ENCODE measurements at places on chromosomes 2 and 18.

DNA sequence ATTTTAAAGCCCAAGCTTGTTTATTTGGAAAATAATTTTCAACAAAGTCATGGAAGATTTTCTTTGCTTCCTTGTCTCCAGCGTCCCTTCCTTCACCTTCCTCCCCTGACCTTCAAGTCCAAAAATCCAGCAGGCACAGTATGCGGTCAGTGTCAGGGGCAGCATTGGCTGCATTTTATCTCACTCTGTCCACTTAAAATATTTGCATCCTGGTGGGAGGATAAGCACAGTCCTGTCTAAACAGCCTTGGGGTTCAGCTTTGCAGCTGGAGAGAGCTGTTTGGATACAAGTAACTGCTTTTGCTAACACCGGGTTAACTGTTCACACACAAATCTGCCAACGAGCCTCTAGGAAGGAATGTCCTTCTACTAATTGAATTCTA lies 318.1 kb downstream of the PDE11A start:
- no peak for DNase-seq

DNA sequence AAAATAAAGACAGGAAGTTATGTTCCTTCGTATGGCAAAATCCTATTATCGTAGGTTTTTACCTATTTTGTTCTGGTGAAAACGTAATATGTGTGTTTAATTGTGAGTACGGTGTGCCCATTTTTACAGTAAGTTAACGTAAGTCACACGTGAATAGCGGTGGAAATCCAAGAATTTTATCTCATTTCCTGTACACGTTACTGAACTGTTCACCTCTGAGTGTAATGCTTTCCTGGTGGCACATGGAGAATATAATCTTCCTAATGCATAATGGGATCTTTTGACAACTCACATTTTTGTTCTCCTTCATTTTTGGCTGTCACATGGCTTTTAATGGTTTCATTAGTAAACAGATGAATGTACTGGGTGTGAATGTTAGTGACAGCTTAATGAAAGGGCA lies 28.2 kb downstream of the BCL2L11 start:
- DNase-seq = no peak

GRCh38 chr18:42182728-42183700 lies 228.0 kb downstream of the PIK3C3 start:
- no peak for DNase-seq

DNA sequence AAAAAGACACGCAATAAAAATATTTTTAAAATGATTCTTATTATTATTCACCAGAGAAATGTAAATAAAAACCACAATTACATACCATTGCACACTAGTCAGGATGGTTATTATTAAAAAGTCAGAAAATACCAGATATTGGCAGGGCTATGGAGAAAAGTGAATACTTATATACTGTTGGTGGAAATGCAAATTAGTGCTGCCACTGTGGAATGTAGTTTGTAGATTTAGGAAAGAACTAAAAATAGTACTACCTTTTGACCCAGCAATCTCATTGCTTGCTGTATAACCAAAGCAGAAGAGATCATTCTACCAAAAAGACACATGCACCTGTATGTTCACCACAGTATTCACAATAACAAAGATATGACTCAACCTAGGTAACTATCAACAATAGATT lies 1237.3 kb upstream of the FAM98A start:
- DNase-seq = no peak

GRCh38 chr2:134593519-134593918 lies 125.3 kb downstream of the TMEM163 start:
- no peak for DNase-seq

DNA sequence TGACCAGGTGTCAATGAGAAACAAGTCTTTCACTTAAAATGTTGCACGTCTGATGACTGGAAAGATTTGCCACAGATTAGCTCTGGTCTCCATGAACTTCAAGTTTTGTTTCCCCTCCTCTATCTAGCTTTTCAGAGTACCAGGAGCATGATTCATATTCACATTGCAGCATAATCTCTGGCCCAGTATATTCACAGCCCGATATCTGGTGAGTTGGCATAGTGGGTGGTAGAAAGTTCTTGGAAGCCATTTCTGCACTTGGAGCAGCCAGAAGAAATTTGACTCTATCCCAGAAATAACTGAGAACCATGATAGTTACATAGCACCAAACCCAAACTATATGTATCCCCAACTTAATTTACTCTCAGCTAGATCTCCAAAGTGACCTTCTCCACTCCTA lies 503.9 kb downstream of the PID1 start:
- no peak for DNase-seq

- DNase-seq = no peak
Measured at GRCh38 chr2:102950371-102950946, 188.6 kb downstream of the TMEM182 start.

DNA sequence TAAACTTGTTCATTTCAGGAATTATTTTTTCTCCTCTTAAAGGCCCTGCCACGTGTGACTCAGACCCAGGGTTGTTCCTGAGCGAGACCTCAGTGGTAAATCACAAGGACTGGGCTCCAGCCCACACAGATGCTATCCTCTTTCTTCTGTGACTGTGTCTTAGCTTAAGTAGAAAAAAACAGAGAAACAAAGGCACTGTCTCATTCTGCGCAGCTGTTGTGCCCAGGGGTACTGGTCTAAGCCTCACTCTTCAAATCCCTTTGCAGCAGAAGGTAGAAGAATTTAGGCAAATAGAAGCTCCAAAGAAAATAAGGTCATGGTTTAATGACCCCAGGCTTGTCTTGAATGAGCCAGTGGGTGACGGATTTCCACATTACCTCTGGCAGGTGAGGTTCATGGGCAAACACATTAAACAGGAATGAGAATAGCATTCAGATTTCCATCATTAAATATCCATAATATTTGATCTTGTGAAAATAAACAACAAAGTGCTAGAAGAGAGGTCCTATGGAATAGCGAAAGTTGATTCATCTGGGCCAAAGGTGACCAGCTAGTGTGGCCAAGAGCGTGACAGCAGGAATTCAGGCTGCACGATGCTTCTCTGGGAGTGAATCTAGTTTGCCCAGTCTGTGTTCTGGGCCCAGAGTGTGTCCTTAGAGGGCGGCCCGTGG lies 63.3 kb downstream of the LIPG start:
- no peak for DNase-seq

DNA sequence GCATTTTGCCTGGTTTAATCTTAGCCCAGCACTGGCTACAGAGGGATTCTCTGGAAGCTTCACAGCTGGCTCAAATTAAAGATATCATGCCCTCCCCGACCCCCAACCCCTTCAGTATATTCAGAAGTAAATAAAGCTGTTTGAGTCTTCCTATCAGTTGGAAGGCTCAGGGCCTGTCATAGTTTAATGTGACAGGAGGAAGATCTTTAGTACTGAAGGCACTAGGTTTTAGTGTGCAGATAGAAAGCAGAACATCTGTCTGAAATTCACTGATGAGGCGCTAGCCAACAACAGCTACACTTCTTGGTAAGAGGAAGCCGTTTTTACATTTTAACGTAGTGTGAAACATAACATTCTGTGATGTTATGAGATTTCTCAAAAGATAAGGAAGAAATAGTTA lies 969.1 kb upstream of the CDH2 start:
- DNase-seq = no peak

- DNase-seq = peak; percentile 60
Measured at GRCh38 chr18:22503803-22504202, 86.1 kb upstream of the CTAGE1 start.

- DNase-seq = no peak
Measured at GRCh38 chr18:51107598-51108305, 77.7 kb downstream of the SMAD4 start.

GRCh38 chr2:64228126-64228678 lies 84.0 kb upstream of the PELI1 start:
- DNase-seq = peak; percentile 86

GRCh38 chr18:22606563-22607283 lies 189.0 kb upstream of the CTAGE1 start:
- peak; percentile 74 for DNase-seq

GRCh38 chr18:45871431-45872084 lies 46.1 kb downstream of the SIGLEC15 start:
- no peak for DNase-seq

- no peak for DNase-seq
Measured at GRCh38 chr2:60555066-60555782, 1.8 kb upstream of the BCL11A start.

DNA sequence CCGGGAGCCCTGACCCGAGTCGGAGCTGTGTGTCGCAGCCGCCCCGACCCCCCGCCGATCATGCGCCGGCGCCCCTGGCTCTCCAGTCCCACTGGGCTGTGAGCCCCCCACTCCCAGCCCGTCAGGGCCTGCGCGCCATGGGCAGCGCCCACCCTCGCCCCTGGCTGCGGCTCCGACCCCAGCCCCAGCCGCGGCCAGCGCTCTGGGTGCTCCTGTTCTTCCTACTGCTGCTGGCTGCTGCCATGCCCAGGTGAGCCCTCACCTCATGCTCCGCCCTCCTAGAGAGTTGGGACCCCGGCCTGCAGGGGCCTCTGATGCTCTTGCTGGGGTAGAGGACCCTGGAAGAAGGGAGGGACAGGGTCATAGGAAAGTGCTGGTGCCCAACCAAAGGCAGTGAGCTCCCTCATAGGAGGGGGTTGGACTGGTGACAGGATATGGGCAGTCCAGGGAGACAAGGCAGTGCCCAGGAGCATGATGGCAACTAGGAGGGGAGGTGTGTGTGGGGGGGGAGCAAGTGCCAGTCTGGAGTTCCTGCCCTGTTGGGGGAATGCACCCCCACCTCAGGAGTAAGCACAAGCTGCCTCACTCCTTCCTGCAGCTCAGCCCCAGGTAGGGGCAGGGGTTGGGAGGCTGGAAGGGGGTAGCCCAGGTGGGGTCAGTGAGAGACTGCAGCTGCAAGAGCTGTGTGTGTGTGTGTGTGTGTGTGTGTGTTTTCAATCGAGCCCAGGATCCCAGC lies 375 bp downstream of the WNT10A start:
- DNase-seq = no peak

- no peak for DNase-seq
Measured at GRCh38 chr2:30454571-30454970, 7.5 kb downstream of the LCLAT1 start.

DNA sequence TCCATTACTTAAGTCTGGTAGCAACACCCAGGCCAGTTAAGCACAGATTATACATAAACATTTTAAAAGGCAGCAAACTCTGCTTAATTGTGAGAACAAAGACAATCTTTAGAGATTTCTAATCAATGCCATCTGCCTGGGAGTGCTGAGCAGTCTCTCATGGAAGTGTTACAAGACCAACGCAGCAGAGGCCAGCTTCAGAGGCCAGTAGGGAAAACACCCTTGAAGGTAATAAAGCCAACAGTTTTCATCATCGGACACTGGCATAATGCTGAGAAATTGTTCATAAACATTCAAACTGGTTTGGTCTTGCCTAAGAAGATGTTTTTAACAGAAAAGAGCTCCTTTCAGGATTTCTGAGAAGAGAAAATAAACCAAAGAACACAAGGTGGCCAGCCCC lies 35.0 kb downstream of the EPB41L3 start:
- DNase-seq = no peak

DNA sequence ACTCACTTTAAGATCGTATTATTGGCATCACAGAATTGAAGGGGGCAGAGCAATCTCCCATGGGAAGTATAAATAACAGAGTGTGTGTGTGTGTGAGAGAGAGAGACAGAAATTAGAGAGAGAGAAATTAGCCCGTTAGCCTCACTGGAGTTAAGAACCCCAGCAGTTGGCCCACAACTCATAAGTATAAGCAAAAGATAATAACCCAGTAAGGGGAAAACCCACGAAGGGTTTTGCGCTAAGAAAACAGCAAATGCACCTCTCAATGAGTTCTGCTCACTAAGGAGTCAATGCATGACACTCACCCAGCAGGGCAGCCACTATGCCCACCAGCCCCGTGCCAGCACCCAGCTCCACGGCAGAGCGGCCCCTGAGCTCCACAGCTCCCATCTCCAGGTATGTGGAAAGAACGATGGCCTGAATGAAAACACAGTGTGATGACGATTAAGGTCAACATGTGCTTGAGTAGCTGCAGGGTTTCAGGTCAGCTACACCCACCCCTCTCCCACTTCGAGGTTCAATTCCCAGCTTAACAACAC lies 3.6 kb downstream of the METTL21A start:
- DNase-seq = no peak

- no peak for DNase-seq
Measured at GRCh38 chr18:13003466-13003896, 12.3 kb downstream of the CEP192 start.

GRCh38 chr2:70596739-70597138 lies 43.1 kb upstream of the TGFA start:
- no peak for DNase-seq

- DNase-seq = no peak
Measured at GRCh38 chr2:232466221-232466620, 10.3 kb downstream of the ALPI start.

DNA sequence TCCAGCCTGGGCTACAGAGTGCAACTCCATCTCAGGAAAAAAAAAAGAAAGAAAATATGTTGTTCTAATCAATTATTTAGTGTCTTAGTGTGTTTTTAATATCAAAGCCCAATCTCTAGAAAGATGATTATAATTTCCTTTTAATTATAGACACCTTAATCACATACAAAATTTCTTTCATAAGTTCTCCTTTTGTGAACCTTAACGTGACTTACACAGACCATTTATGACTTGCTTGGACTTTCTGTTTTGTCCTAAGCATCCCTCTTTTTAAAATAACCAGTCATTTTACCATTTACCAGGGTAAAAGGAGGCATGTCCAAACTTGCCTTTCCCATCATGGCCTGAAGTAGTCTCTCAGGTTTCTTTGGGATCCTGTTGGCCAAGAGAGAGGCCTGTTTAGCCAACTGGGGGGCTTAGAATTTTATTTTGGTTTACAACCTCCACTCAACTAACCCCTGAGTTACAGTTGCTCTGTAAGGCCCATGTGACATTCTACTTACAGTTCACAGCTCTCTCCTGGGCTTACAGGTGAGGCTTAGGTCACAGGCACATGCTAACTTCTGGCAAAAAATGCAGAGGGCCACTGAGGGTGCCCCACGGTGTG lies 23.9 kb upstream of the GPR155 start:
- no peak for DNase-seq

DNA sequence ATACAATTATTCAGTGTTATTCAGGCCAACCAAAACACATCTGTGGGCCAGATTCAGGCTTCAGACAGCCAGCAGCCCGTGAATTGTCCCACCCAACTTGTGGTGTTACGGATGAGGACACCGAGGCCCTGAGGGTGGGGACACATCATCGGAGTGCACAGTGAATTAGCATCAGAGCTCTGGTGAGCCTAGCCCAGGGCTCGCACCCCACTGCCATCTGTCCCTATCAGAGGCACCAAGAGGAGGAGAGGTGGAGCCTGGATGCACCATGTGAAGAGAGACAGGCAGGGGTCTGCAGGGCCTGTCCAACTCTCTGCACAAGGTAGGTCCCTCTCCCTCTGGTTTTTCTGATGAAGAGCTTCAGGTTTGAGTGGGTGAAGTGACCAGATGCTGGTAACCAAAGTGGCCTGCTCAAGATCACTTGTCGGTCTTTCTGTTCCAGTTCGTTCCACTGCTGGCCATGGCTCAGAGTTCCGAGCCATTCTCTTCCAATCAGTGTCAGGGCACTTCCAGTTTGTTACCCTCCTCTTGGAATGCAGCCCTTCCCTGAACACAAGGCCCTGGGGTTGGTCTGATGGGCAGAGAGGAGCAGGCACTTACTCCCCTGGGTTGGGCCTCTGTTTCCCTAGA lies 14.8 kb upstream of the GLI2 start:
- DNase-seq = peak; percentile 54

- no peak for DNase-seq
Measured at GRCh38 chr18:12608301-12608700, 49.6 kb downstream of the SPIRE1 start.
